Activated CD8-positive, alpha-beta memory T cell treated with anti-CD3 and anti-CD28 coated beads for 1 hour (primary cell): ENCODE measurements at places on chromosomes 5 and 9.

DNA sequence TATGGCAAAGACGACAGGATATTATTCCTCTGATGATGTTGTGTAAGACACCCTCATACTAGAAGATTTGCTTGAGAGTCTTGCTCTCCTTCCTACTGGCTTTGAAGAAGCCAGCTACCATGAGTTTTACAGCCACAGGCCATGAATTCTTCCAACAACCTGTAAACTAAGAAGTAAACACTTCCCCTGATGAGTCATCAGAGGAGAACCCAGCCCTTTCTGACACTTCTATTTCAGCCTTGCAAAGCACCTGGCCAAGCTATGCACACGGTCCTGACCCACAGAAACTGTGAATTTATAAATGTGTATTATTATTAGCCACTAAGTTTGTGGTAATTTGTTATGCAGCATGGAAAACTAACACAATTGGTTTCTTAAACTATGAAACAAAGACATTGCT lies 288.8 kb upstream of the ADAMTSL1 start:
- DNase-seq, result no peak

- DNase-seq, result no peak
These were observed 64.5 kb downstream of the PRKACG start for GRCh38 chr9:68949271-68950000.

- no peak for DNase-seq
These were observed 47.5 kb upstream of the KIAA1958 start for GRCh38 chr9:112439171-112439570.

DNA sequence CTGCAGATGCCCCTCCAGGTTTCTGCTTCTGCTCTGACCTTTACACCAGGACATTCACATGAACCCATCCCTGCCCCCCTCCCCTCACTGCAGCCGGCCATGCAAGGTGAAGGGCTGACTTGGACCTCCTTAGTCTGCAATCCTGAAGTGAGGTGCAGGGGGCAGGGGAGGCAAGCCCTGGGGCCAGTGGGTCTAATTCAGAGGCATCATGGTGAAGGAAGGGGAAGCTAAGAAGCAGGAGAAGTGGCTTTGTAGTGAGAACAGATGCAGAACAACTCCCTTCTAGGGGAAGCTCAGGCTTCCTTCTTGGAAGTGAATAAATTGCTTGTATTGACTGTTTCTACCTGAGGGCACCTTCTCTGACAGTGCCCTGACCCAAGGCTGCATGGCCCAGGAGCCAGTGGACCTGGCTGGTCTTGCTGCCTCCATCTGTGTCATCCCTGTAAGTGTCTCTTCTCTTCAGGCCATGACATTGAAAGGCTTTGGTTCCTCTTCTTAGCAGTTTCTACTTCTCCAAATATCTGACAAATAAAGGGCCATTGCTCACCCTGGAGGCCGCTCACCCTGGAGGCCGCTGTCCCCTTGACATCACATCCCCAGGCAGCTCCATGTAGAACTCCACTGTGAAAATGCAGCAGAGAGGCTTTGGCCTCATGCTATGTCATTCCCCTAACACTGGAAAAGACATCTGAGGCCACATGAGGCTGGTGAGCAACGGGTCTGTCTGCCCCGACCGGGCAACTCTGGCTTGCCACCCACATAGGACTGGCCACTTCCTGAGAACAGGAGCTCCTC lies 55.3 kb downstream of the GADD45G start:
- DNase-seq, result no peak

DNA sequence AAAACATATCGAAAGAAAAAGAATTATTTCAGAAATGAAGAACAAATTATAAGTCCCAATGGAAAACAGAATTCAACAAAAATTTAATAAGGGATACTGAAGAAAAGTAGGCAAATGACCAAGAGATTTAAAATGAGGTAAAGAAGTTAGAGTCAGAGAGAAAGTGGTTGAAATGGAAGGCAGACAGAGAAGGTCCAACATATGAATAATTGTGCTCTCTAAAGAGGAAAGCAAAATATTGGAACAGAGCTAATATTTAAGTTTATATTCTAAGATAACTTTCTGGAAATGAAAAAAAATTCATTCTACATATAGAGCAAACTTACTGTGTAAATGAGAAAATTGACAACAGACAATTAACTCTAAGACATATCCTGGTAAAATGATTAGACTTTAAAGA lies 94.1 kb downstream of the PTCH1 start:
- DNase-seq, result no peak

DNA sequence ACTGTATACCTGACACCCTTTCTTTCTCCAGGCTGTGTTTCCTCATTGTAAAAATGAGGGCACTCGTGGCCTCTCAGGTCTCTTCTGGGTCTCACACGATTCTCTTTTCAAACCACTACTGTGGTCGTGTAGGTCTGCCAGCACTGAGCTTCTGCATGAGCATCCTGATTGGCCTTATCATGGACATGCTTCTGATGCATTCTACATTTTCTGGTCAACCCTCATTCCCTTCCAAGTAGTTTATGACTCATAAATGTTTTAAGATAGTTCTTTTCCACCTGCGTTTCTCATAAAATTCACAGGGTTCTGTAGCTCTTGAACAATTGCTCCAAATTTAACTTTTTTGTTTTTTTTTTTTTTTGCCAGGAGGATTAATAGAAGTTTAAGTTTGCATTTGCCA lies 294.8 kb downstream of the KCTD16 start:
- no peak for DNase-seq

- peak; percentile 86 for DNase-seq
These were observed at the start of gene NRARP for GRCh38 chr9:137302118-137302448. Gene NRARP (minus strand): TSS chr9:137302271. CDS start chr9:137301928, 343 bp downstream.

- DNase-seq, result no peak
These were observed 78.6 kb upstream of the TBC1D9B start for GRCh38 chr5:179986328-179986727.

DNA sequence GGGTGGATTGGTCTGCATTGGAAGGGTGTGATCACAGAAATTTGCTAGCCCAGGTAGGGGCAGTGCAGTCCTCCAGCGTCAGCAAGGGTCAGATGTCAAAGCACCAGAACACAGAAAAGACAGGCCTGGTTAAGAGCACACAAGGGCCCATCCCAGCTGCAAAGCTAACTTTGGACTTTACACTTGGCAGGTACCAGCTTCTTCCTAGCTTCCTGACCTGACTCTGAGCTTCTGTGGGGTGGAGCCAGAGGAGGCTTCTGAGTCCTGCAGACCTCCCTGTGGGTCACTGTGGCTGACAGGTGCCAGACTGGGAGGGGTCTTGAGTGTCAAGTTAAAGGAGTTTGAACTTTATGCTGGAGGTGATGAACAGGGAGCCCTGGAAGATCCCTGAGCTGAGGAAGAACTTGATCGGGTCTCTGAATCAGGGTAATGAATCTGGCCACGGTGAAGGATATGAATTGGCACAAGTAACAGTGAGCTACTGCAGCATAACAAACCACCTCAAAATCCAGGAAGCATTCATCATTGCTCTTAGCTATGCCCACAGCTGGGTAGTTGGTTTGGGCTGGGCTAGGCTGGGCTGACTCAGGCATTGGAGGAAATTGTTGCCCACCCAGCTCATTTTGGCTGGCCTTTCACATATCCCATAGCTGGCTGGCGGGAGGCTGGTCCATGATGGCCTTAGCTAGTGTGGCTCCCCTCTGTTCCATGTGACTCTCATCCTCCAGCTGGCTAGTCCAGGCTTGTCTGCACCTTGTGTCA lies 63.4 kb downstream of the BARX1 start:
- no peak for DNase-seq

GRCh38 chr5:33491941-33492340 lies 51.2 kb downstream of the TARS1 start:
- no peak for DNase-seq

DNA sequence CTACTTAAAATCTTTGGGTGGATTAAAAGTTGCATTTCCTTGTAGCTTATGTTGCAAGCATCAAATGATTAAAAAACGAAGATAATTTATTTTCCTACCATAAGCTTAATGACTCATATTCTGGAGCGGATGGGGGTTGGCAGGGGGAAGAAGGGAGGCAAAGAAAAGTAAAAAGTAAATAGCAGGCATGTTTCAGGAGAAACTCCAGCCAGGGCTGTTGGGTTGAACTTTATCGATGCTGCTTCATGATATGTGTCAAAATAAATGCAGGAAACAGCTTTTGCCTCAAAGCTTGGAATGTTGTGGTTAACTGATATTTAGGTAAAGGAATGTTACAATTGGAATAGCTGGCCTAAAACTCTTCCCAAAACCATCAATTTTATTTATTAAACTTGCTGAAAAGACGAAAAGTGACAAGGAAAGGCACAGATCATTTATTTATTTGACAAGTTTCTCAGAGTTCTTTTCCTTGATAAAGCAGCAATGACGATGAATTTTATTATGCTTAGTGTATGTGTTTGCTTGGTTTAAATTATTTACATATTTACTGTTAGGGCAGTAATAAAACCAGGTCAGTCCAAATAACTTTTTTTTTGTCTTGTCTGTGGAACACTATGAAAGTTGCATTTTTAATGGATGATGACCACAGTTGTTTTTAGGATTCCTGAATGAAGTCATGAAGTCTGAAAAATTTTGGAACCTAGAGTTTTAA lies 177.9 kb downstream of the PCSK1 start:
- no peak for DNase-seq

DNA sequence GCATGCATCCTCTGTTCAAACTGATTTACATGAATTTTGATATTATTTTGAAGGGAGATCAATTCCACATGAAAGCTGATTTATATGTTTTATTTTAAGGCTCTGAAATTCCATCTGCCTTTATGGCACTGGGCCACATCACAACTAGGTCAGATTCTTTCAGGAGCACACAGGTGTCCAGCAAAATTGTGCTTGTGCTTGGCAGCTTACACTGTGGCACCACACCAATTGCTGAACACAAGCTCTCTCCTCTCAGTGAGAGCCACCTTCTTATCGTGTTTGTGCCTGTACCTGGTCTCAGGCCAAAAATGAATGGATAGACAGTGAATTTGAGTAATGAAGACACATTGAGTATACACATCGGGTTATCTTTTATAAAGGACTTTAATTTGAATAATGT lies 200.4 kb downstream of the CDH10 start:
- no peak for DNase-seq

DNA sequence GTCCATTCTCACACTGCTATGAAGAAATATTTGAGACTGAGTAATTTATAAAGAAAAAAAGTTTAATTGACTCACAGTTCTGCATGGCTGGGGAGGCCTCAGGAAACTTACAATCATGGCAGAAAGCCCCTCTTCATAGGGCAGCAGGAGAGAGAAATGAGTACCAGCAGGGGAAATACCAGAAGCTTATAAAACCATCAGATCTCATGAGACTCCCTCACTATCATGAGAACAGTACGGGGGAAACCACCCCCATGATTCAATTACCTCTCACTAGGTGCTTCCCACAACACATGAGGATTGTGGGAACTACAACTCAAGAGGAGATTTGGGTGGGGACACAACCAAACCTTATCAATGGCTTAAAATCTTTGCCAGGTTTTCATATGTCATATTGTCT lies 20.3 kb upstream of the TENT4A start:
- DNase-seq, result no peak

- no peak for DNase-seq
These were observed 17.9 kb downstream of the PRLR start for GRCh38 chr5:35212122-35212982.

- DNase-seq, result no peak
These were observed 16.5 kb downstream of the LVRN start for GRCh38 chr5:115978779-115979178.

DNA sequence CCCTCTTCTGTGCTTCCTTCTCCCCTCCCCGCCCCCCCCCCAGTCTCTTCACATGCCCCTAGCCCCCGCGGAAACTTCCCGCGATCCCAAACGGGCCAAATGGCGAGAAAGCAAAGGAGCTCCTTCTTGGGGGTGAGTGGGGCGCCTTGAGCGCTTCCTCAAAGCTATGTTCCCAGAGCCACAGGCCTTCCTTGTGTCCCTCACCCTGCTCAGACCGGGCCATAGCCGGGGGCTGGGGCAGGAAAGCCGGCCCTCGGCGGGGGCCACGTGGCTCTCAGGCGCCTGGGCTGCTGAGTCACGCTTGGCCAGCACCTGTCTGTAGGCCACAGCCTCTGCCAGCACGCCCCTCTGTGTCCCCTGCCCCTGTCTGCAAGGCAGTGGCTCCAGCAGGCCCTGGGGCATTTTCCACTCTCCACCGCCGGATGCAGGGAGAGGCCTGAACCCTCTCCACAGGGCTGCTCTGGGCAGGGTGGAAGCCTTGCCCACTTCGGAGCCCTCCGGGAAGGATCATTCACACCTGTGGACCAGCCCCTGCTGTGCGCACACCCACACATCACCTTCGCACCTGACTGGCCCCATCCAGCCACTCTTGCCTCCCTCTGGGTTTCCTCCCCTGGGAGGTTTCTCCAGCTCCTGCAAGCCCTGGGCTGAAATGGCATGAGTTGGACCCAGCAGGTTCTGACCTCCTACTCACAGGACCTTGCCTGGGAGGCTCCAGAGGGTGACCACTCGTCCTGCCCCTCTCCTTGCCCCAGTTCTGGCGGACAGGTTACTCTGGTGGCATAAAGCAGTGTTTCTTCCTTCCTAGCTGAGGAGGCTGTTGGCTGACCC lies 1.2 kb upstream of the SQSTM1 start:
- no peak for DNase-seq

GRCh38 chr5:25863811-25864210 lies 1174.6 kb downstream of the CDH9 start:
- DNase-seq, result no peak

GRCh38 chr5:32707418-32707997 lies 3.6 kb upstream of the NPR3 start:
- no peak for DNase-seq

GRCh38 chr9:125989524-125990180 lies 242.5 kb downstream of the PBX3 start:
- no peak for DNase-seq

GRCh38 chr5:80976985-80977384 lies 16.8 kb downstream of the RASGRF2 start:
- no peak for DNase-seq

GRCh38 chr9:126523611-126524111 lies 90.1 kb upstream of the LMX1B start:
- DNase-seq, result no peak

GRCh38 chr5:153080940-153081339 lies 409.5 kb upstream of the GRIA1 start:
- no peak for DNase-seq

- DNase-seq, result no peak
These were observed 385.9 kb upstream of the CHD1 start for GRCh38 chr5:99314721-99315120.

- DNase-seq, result no peak
These were observed 300.8 kb downstream of the SEMA5A start for GRCh38 chr5:9245071-9245470.
